ENCODE measurements at places on chromosomes 6 and 20.

GRCh38 chr6:158784505-158784904 is 34.7 kb downstream of the EZR start:
- no peak for DNase-seq

GRCh38 chr6:21999741-22000140 is 297.1 kb downstream of the PRL start:
- no peak for DNase-seq

GRCh38 chr6:147003186-147003585 is 201.0 kb upstream of the STXBP5 start:
- DNase-seq: no peak

GRCh38 chr6:142887517-142887916 is 57.5 kb downstream of the HIVEP2 start:
- no peak for DNase-seq

DNA sequence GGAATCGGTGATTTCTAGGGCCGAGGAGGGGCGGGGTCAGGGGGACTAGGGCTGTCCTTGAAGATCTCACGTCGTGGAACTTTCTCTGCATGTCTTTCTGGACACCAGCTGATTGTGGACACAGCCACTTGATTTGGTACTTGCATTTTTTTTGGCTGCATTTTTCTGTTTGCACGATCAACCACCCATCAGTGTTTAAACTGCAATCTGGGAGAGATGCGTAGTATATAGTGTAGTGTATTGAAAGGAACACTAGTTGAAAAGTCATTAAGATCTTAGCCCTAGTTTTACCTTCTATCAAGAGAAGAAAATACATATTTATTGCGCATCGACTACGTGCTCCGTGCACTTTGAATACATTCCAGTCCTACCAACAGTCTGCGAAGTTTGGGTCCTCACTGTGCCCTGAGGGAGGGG is 657 bp downstream of the NT5DC1 start:
- no peak for DNase-seq

GRCh38 chr6:113488812-113489685 is 368.1 kb upstream of the MARCKS start:
- no peak for DNase-seq

DNA sequence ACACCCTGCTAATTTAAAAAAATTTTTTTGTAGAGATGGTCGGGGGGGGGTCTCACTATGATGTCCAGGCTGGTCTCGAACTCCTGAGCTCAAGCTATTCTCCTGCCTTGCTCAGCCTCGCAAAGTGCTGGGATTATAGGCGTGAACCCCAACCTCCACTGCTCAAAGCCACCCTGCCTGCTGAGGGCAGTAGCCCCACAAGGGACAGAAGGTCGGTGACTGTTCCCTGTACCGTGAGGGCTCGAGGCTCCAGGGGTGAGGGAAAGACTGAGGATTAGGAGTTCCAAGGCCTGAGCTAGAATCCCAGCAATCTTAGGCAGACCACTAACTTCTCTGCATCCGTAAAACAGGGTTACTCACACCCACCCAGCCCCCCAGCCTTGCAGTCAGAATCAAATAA is 51.1 kb downstream of the CPNE5 start:
- DNase-seq: no peak

DNA sequence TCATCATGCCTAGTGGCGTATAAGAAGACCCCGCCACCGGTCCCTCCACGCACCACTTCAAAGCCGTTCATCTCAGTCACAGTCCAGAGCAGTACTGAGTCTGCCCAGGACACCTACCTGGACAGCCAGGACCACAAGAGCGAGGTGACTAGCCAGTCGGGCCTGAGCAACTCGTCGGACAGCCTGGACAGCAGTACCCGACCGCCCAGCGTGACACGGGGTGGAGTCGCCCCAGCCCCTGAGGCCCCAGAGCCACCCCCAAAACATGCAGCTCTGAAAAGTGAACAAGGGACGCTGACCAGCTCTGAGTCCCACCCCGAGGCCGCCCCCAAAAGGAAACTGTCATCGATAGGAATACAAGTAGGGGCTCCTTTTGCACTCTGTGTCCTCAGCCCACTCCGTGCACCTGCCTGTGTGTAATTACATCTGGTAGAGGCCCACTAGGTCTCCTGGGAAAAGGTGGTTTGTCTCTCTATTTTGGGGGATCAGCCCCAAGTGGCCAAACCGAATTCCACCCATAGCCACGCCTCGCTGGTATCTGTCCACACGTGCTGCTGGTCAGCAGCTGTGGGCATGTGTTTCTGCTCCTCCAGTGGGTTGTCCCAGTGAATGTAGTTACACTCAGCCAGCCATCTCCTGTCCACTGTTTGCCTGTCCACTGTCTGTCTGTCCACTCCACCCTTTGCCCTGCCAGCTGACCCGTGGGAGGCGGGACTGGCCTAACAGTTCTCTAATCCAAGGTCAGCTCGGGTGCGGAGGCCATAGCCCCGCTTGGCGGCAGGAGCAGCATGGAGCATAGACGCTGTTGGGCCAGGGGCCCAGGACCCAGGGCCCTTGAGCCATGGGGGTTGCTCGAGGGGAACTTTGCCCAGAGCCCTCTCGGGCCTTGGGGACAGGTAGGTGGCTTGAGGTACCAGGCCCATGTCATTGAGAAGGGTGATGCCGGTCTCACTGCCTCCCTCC is 44.3 kb upstream of the MYL9 start:
- no peak for DNase-seq

GRCh38 chr20:40241596-40242343 is 447.3 kb downstream of the MAFB start:
- no peak for DNase-seq

DNA sequence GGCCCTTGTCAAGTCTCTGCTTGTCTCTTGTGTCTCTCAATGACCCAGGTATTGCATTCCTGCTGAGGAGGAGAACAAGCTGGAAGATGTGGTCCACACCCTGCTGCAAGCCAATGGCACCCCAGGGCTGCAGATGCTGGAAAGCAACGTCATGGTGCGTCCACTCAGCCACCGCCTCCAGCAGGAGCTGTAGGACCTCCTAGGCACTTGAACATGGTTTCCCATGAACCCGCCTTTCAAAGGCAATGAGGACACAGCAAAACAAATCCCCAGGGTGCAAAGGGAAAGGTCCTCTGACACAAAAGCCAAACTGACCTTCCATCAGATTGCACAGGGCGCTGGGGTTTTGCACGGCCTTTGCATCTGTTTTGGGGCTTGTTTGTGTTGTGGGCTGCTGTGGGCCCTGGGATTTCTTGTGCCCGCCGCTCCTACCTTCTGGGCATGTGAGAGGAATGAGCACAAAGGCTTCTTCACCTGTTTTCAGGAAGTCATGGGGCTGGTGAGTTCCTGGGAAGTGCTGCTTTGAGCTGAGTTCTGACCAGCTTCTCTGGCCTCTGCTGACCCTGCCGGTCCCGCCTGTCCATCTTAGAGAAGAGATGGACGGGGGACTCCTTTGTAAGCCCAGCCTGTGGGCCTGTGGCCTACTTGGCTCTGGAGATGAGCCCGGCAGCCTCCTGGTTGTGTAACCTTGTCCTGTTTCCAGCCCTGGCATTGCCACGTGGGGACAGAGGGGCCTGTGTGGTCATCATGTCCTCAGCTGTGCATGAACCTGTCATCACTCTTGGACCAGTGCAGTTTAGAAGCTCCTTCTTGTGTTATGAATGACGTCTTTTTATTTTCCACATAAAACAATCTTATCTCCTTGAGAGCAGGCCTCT is 151.3 kb downstream of the DTNBP1 start:
- DNase-seq: no peak

GRCh38 chr6:42933205-42933604 is 3.9 kb downstream of the CNPY3 start:
- no peak for DNase-seq

- DNase-seq: no peak
Measured at GRCh38 chr6:147226163-147226724, 22.0 kb downstream of the STXBP5 start.

Measured in ELF-1 (cell line).